Putamen (tissue), 1 donor: ENCODE measurements at places on chromosomes 7 and 10.

DNA sequence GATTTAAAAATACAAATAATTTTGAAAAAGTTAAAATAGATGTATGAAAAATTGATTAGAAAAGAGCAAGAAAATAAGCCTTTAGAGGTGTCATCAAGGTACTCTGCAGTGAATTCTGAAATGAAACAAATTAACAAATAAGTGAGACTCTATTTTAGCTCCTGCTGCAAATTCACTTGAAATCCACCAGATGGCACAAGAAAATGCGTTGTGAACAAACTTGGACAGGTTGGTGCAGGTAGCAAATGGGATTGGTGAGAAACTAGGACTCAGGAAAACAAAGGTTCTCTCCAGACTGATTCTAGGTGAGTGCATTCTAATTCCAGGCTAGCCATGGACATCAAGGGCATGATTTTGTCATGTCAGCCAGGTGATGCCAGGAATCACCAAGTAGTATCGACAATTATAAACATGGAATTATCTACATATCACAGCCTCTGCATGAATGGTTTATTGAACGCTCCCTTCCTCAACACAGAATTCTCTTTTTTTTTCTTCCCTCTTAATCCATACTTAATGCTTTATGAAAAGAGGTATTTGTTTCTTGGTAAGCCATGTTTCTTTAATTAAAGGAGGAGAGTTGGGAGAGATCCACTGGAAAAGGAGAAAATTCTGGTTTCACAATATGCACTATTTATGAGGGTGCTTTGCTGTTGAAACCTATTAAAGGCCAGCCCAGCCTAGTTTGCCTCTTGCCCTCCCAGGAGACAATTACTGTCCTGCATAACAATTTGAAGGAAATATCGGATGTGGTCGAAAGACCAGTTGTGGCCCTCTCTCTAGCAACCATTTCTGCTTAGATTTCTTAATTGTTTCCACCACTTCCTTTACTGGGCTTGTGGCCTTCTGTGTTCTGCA is 118.1 kb downstream of the ZNF365 start:
- DNase-seq, result peak; percentile 25

- DNase-seq, result no peak
These were observed 1.1 kb upstream of the HOXA1 start for GRCh38 chr7:27096768-27097514.

GRCh38 chr10:59562126-59562525 is 147.5 kb downstream of the SLC16A9 start:
- no peak for DNase-seq

- no peak for DNase-seq
These were observed 7.2 kb downstream of the RNF133 start for GRCh38 chr7:122691569-122692235.

- no peak for DNase-seq
These were observed 272.7 kb upstream of the MGMT start for GRCh38 chr10:129194181-129194870.

DNA sequence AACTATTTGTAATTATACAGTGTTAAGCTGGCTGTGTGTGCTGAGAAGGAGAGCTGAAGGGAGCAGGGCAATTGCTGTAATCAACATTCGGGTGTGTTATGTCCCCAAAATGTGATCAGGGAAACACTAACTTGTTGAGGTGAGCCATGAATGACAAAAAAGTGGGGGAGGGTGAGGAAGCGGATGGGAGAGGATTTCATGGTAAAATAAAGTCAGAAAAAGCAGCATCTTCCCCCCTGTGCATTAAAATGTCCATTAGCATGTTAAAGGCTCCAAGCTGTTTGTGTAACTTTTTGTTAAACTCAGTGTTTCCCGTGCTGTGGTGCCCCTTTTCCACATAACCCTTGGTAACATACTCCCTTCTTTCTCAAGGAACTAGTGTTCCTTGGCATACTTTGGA is 84.9 kb downstream of the ARID5B start:
- no peak for DNase-seq

- no peak for DNase-seq
These were observed 21.9 kb upstream of the CRYGN start for GRCh38 chr7:151461942-151462230.

GRCh38 chr10:102280397-102281101 is 35.2 kb downstream of the GBF1 start:
- DNase-seq, result peak; percentile 17

GRCh38 chr10:75528392-75528791 is 97.0 kb downstream of the LRMDA start:
- DNase-seq, result no peak

- no peak for DNase-seq
These were observed 12.0 kb upstream of the TMEM213 start for GRCh38 chr7:138785587-138786437.

GRCh38 chr7:51477323-51477722 is 160.7 kb upstream of the COBL start:
- no peak for DNase-seq

DNA sequence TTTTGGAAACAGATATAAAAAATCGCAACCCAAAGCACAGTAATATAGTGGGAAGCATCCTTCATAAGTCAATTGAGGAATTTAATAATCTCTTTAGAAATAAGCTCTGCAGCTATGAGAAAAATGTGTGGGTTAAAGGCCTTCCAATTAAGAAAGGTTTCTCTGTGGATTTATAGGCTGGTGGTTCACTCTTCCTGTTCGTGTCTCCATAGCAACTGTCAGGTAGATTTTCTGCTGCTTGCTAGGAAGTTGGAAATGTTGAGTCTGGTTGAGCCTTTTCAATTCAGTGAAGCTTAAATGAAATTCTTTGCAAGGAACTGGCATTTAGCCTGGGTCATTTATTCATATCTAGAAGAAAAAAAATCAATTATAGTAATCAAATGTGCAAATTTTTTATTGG is 652.8 kb upstream of the CELF2 start:
- peak; percentile 76 for DNase-seq

GRCh38 chr7:145718129-145718528 is 398.5 kb upstream of the CNTNAP2 start:
- no peak for DNase-seq

DNA sequence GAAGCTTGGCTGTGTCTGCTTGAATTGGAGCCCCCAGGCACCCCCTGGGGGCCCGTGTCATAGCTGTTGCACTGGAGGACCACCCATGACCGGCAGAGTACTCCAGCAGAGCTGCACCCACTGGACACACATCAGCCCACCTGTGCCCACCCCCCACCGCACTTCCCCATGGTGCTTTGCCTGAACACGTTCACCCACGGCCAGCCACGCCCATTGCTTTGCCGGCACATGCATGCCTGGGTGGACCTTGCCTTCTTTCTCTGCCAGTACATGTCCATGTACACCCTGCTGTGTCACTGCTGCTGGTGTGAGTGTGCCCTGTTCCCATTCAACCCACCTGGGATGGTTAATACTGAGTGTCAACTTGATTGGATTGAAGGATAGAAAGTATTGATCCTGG is 88.7 kb downstream of the SAMD9 start:
- DNase-seq, result no peak

- no peak for DNase-seq
These were observed 101.2 kb downstream of the RPS24 start for GRCh38 chr10:78134773-78135306.

DNA sequence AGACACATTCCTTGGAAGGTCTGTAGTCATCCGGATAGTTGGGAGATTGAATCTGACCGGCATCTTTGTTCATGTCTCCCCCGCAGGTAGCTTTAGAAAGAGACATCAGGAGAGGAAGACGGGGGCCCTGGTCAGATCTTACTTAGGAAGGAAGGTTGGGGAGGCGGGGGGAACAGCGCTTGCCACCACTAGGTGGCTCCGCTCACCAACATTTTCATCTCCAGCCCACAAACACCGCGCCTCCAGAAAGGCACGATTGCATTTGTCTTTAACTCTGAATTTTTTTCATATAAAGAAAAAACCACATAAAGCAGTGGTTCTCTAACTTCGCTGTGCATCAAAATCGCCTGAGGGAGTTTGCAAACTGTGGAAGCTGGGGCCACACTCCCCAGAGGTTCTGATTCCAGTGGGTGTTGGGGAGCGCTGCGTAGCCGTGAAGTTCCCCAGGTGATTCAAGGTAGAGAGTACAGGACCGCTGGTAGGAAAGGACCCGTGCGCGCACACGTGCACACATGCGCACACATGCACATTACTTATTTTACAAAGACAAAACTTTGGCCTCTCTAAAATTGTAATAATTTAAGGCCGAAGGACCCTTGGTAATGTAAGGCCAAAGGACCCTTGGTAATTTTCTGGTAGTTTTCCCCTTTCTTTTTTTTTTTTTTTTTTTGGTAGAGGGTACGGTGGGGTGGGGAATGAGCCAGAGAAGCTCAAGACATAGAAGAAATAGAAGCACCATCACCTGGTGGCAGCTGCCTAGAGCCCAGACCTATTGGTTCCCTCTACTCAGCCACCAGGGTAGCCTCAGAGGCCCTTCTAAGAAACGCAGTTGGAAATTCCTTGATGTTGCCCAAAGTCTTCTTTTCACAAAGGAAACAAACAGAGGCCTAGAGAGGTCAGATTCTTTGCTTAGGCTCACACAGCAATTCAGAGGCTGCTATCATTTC is 37.4 kb upstream of the OPALIN start:
- DNase-seq, result peak; percentile 75

- no peak for DNase-seq
These were observed 66.6 kb downstream of the ABCC2 start for GRCh38 chr10:99849057-99849456.

- no peak for DNase-seq
These were observed 43.8 kb upstream of the RABGEF1 start for GRCh38 chr7:66696774-66697191.

DNA sequence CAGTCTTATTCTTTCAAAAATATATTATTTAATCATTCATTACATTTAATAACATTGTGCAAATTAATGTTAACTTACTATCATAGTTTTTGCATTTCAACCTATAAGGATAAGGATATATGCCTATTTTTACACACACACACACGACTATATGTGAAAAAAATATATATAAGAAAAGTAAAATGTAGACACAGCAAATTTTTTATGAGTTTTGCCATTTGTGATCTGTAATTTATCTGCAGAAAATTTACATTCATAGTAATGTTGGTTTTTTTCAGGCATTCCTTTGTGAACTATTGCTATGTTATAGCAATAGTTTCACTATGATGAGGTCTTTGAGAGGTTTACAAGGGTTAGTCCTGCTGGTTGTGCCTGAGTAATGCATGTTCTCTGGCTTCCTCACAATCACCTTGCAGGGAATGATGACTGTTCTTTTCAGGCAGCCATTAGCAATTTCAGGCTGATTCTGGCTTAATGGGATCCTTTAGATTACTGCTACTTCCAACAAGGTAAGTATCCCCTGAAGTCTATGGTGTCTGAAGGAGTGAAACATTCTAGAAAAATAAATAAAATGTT is 183.7 kb upstream of the CDK1 start:
- DNase-seq, result no peak

DNA sequence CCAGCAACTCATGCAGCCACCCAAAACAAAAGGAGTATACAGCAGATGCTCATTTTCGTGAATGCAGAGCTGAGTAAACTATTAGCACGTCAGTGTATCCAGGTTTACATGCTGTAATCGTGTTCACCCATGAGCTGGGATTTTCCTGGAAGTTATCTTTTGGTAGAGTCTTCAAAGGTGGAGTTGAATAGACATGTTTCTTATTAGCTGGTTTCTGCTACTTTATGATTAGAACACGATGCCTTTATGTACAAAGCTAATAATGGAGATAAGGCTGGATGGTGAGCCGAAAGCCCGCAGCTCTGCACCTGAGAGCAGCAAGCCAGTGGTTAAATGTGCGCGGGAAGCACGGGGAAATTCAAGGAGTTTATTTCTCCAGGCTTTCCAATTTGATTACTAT is 123.8 kb downstream of the ADARB2 start:
- DNase-seq, result no peak

GRCh38 chr7:105822806-105823205 is 53.6 kb downstream of the ATXN7L1 start:
- no peak for DNase-seq

DNA sequence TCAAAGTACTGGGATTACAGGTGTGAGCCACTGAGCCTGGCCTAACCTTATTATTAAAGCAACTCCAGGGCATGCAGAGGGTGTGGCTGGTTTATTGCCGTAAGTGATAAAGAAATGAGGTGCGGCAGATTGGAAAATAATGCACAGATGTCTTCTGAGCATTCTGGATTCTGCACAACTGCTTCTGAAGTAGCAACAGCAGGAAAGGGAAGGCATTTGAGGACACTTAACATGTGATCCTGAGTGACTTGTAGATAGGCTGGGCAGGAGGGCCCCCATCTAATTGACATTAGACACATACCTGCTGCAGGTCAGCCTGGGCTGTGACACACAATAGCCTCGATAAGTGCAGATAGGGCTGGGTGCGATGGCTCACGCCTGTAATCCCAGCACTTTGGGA is 5.6 kb downstream of the RHBDD2 start:
- DNase-seq, result no peak
